ENCODE measurements at places on chromosomes 5 and 9.

- peak; percentile 75 for DNase-seq
These were observed 1.1 kb upstream of the ZSWIM6 start for GRCh38 chr5:61330845-61331406.

DNA sequence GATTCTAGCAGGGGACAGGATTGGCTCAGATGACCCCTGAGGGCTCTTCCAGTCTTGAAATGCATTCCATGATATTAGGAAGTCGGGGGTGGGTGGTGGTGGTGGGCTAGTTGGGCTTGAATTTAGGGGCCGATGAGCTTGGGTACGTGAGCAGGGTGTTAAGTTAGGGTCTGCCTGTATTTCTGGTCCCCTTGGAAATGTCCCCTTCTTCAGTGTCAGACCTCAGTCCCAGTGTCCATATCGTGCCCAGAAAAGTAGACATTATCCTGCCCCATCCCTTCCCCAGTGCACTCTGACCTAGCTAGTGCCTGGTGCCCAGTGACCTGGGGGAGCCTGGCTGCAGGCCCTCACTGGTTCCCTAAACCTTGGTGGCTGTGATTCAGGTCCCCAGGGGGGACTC is 2.9 kb upstream of the MYOZ3 start:
- DNase-seq: no peak

DNA sequence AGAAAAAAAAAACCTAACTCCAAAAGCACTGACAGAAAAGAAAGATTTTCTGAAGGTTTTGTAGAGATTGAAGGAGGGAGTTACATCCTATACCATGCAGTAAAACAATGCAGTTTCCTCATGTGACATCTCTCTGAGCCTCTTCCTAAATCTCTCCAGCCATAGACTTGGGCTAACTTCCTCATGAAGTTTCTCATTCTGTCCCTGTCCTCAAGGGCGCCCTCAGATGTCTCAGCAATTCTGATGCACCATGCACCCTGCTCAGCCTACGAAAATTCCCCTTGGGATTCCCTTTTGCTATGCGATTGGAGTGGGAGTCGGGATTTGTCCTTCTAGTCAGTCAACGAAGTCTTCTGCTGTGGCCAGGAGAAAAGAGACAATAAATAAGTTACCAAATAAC is 68.9 kb downstream of the FAT2 start:
- DNase-seq: no peak

- DNase-seq: no peak
These were observed 725.2 kb downstream of the BRINP1 start for GRCh38 chr9:118644066-118644465.

DNA sequence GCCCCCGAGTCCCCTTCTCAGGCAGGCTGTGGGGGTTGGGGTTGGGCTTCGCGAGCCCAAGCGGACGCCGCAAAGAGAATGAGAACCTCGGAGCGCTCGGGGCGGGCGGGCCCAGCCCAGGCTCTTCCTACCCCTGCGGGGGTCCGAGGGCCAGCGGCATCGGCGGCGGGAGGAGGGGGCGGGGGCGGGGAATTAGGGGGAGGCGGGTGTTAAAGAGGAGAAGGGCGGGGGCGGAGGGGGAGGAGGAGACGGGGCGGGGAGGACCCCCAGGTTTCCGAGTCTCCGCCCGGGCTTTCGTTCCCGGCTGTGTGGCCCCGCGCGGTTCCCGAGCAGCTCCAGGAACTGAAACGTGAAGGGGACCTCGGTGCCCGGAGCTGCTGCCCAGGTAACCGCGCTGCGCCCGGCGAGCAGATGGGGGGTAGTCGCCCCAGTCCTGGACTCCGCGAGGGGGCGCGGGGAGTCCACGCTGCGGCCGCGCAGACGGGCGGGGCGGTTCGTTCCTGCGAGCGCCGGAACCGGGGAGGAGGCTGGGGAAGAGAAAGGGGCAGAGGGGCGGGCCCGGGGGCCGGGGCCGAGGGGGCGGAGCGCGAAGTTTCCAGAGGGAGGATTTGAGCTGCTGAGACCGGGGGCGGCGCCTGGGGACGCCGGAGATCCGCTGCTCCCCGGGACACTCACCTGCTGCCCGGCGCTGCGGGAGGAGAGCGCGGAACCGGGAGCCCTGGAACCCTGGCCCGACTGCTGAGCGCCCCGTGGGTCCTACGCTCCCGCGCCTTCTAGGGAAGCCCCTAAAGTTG is 38.4 kb upstream of the PLEKHG4B start:
- DNase-seq: peak; percentile 42

- no peak for DNase-seq
These were observed 35.2 kb downstream of the GOLPH3 start for GRCh38 chr5:32138839-32139493.

- DNase-seq: no peak
These were observed 40.7 kb downstream of the FBXW11 start for GRCh38 chr5:171965745-171966144.

DNA sequence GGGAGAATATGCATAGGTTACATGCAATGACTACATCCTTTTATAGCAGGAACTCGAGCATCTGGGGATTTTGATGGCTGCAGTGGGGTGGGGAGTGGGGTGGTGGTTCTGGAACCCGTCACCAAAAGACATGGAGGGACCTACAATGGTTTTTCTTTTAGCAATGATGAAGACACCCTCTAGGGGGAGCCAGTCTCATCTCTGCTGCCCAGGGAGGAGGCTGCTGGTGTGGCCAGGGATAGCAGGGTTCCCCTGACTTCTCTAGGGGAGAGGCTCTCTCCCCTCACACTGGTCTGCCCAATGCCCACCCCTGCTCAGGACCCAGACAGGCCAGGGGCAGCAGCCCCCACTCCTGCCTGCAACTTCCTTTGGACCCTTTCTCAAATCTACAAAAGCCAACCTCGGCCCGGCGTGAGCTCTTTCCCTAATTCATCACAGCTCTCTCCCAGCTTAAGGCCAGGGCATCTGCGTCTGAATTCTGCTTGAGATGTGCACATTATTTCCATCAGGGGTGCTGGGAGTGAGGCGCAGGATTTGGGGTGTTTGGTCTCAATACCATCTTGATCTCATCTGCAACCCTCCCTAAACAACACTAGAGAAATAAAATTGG is 73.6 kb upstream of the RETREG1 start:
- DNase-seq: peak; percentile 64

- no peak for DNase-seq
These were observed 15.4 kb downstream of the ZNF622 start for GRCh38 chr5:16450163-16450562.
